ENCODE measurements at places on chromosomes 4 and X. TPM values are rescaled to one million over a fixed set of nuclear protein-coding genes. Genes with fewer than 3 reads are reported as not detected.

Gene GAGE2A
- total RNA-seq, result not detected

Gene LRP2BP
- 0.80 TPM for total RNA-seq

Gene SOWAHB
- not detected for total RNA-seq

Gene HSD17B11
- total RNA-seq, result 12.0 TPM

Gene RAI2
- 0.65 TPM for total RNA-seq
